Stimulated activated CD4-positive, alpha-beta T cell treated with anti-CD3 and anti-CD28 coated beads, TNF-alpha, amount 100 ng/mL, for 4 hours (primary cell): ENCODE measurements at places on chromosomes 5 and 9.

DNA sequence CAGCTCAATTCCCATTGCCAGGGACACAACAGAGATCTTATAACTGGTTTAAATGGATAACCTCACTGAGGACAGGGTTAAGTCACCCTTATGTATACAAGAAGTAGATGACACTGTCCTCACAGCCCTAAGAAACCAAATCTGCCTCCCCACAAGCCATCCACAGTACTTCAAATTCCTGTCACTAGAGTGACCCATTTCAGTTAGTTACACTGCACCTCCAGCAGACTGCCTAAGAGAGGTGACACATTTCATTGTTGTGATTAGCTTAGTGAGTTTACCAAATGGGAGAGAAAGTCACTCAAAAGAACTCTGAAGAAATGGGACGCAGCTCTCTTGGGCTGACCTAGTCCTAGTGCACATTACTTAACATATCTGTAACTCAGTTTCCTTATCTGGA, 53.6 kb upstream of the HTR1A start:
- no peak for DNase-seq

DNA sequence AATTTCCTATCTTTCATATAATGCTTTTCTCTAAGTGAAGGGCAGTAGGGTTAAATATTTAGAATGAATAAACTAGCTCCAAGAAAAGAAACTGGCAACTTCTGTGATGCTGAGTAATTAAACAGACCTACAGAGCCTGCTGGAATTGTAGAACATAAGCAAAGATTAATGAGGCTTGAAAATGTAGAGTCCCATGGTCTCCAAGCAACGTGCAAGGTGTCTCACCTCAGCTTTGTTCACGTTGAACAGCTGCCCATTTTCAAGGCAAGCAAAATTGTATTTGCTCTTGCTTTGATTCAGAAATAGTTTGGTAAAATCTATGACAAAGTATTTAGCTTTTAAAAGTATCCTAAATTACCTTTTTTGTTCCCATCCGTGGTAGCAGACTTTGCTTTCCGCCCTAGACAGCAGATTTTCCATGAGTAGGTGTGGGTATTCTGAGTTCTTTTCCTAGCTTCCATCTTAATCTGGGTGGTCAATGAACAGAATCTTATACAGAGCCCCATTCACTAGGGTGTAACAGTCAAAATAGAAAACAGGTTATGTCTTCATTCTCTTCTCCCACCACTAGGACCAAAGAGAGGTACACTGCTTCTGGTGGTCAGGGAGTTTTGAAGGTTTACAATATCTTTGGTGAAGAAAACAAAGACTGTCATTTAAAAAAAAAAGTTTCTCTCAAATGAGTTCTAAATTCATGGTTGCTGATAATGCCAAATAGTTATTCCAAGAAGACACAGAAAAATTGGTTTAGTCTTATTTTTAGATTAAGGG, 52.1 kb upstream of the TYRP1 start:
- DNase-seq: no peak

DNA sequence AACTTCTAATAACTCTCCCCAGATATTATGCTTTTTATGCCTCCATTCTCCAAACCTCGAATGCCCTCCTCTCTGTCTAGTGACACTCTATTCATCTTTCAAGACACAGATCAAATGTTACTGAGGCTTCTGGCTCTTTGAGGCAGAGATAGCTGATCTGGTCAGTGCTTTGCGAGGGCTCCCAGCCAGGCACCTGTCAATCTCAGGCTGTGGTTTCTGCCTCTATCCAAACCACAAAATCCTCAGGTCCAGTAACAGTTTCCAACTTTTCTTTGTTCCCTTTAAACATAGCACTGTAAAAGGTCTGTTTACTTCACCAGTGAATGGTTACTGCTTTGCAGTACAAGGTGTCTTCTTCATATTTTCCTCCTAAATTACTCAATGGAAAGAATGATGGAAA, 11.5 kb upstream of the STK32A start:
- no peak for DNase-seq

DNA sequence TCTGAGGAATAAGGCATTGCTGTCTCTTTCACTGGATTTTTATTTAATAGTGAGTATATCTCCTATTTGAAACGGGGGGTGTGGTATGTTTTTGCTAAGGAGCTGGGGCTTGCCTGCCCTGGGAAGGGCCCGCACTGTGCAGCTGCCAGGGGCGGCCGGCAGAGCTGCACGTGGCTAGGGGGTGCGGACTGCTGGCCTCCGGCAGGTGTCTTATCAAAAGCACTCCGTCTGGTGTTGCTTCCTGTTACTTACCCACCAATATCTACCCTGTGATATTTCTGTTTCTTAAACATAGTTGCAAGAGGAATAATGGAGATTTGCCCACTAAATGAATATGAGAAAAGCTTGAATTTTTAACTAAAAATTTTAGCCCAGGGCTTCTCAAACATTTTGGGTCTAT, 232.0 kb downstream of the IRX1 start:
- no peak for DNase-seq

- DNase-seq: no peak
Measured at GRCh38 chr5:169904059-169904458, 76.2 kb downstream of the INSYN2B start.

GRCh38 chr9:95116002-95116807, 201.3 kb downstream of the FANCC start:
- no peak for DNase-seq

- no peak for DNase-seq
Measured at GRCh38 chr9:68493958-68494577, 46.6 kb downstream of the TMEM252 start.

- no peak for DNase-seq
Measured at GRCh38 chr5:174312641-174313040, 267.1 kb downstream of the NSG2 start.

GRCh38 chr5:36778336-36778735, 98.2 kb upstream of the NIPBL start:
- no peak for DNase-seq

- DNase-seq: no peak
Measured at GRCh38 chr9:99336531-99336930, 114.4 kb downstream of the SEC61B start.

DNA sequence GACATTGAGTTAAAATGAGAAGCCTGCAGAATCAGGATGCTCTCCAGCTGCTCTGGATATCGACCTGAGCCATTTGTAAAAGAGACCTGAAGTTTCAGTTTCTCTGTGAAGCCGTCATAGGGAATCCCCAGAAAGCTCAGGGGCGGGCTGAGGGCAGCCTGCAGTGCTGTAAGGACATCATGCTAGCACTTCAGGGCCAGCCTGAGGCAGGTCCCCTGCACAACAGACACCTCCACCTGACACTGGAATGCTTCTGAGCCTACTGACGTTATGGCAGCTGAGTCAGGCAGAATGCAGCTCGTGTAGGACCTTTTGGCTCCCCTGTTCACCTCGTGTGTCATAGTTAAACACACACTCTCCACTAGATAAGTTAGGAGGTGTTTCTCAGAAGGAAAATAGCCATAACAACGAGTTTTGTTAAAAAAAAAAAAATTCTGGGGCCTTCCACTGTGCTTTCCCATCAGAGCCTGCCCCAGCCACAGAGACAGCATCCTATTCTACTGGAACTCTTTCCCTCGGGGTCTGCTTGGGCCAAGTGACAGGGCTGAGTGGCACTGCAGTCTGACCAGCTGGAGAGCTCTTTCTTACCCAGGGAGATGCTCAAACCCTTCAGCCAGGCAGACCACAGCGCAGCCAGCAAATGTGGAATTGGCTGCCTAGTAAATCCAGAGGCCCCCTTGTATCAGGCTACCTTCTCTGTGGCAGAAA, 354.9 kb downstream of the DIRAS2 start:
- DNase-seq: no peak

DNA sequence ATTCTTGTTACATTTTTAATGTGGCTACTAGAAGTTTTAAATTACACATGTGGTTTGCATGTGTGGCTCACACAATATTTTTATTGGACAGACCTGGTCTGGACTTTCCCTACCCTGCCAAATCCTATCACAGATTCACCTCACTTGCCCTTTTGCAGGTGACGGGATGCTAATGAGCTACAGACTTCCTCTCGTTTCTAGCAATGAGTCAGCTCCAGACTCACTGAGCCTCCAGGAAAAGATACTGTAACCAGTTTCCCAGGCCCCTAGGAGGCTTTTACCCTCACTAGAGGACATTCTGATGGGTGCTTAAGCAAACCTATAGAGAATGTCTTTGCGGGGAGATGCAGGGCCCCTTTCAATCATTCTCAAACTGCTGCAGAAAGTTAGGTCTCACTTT, 135.4 kb downstream of the WDR41 start:
- DNase-seq: no peak

DNA sequence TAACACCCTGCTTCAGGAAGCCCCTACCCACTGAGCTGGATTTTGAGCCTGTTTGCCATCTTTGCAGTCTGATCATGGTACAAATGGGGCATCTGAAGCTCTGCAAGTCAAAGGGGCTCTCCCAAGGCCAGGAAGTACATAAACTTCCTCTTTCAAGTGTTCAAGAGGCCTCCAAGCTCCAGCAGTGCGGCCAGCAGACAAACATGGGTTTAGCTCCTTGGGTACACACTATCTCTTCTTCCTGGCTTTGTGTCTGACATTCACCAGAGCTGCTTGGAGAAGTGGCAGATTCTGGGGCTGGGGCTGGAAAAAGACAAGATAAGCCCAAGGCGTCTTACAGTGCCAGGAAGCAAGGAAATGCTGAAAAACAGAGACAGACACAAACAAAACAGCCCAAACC, 34.1 kb downstream of the LAMC3 start:
- no peak for DNase-seq

DNA sequence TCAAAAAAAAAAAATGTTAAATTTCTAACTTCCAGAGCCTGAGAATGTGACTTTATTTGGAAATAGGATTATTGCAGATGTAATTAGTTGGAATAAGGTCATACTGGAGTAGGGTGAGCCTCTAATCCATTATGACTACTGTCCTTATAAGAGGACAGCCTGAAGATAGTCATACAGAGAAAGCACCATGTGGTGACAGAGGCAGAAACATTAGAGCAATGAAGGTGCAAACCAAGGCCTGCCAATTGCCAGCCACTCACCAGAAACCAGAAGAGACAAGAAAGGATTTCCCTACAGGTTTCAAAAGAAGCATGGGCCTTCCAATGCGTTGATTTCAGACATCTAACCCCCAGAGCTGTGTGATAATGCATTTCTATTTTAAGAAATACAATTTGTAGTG, 659.2 kb upstream of the CHD1 start:
- DNase-seq: no peak

DNA sequence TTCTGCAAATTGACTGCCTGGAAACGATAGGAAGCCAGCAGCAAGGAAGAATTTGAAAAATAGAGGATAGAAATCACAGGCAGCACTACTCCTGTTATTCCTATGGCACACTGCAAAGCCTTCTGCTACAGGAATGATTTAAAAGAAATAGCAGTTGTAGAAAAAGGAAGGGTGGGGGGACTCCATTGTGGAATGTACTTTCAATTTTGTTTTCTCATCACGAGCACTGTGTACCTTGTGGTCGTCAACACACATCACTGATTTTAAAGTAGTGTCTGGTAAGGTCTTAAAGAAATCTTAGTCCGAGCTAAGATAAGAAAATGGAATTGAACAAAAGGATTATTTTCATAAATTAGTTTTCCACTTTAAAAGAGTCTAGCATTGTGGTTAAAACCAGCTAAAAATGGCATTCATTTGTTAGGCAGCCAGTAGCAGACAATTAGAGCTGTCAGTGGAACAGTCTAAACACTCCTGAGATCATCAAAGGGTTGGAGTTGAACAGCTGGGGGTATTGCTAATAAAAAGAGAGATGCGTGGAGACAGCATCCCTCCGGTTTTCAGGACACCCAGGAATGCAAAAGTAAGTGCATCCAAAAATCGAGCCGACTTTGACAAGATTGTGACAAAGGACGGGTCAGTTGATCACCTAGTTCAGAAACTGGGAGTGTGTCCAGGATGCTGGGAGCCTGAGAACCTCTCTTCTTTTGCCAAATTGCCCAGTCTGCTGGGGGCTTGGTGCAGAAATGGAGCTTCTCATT, 97.8 kb upstream of the WWC1 start:
- no peak for DNase-seq

DNA sequence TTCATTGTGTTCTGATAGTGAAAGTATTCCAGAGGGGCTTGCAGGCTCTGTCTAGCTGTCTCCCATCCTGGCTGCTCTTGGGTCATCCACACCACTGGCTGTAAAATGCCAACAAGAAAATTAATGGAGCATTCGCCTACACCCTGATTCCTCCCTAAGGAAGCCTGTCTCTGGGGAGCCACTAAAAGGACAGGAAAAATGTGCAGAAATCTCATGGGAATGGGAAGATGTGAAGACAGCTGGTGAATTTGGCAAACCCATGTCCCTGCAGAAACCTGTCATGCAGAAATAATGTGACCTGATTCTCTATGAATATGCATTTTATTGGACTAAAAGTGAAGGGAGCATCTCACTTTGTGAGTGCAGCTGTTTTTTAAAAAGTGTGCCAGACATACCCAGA, 265.6 kb downstream of the TUSC1 start:
- no peak for DNase-seq

GRCh38 chr9:113501852-113502251, 38.3 kb downstream of the RGS3 start:
- no peak for DNase-seq

DNA sequence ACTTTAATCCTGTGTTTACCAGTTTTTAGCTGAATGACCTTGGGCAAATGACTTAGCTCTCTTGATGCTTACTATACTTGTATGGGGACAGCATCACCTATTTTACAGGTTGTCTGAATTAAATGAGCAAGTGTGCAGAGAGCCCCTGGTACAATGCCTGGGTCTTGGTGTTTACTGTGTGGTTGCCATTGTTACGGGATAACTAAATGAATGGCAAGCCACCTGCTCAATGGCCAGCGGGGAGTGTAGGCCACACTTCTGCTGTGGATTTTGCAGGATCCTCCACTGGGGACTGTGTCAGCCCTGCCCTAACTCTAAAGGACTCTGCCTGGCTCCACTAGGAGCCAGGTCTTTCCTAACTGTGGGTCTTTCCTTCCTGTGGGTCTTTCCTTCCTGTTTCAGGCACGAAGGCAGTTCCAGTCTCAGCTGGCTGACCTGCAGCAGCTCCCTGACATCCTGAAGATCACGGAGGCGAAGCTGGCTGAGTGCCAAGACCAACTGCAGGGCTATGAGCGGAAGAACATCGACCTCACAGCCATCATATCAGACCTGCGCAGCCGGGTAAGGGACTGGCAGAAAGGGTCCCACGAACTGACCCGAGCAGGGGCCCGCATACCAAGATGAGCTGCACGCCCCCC, 10.3 kb upstream of the GLE1 start:
- DNase-seq: no peak

DNA sequence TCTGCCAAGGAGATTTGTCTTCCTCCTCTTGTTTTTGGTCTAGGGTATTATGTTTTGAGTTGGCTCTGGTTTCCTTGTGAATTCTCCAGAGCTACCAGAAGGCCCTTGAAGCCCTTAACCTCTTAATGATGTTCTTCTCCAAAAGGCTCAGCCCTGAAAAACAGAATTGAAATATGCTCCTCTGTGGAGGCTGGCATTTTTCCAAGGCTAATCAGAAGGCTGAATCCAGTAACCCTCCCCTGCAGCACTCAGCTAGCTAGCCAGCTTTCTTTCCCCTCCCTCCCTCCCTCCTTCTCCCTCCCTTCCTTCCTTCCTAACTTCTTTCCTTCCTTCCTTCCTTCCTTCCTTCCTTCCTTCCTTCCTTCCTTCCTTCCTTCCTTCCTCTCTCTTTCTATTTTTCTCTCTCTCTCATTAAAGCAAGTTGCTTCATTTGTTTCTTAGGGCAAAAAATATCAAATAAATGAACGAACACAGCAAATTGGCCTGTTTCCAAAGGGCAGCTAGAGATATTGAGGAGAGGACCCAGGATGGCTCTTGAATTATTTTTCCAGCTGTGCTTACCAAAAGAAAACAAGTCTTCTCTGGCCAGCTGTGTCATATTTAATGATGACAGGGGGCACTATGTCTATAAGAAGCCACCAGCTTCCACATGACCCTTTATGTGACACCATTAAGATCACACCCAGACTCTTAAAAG, 38.7 kb downstream of the JAKMIP2 start:
- no peak for DNase-seq

- DNase-seq: no peak
Measured at GRCh38 chr5:155943516-155944407, 383.2 kb upstream of the SGCD start.
